ENCODE measurements at places on chromosomes 5 and 9.

DNA sequence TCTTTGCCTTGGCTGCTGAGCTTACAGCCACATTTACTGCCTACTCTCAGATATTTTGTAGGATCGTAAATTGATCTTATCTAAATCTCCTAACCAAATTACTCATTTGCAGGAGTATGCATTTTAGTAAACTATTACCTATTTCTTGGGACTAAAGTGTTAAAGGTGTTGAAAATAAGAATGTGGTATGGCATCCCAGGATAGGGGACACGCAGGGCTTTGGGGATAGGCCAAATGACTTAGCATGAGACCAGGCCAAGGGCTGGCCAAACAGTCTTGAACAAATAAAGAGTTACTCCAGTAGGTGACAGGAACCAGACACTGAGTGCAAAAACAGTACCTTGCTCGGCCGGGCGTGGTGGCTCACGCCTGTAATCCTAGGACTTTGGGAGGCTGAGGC, 25.1 kb downstream of the TBC1D2 start:
- no peak for DNase-seq

- no peak for DNase-seq
Observed at GRCh38 chr5:94423411-94423810, 195.0 kb downstream of the KIAA0825 start.

DNA sequence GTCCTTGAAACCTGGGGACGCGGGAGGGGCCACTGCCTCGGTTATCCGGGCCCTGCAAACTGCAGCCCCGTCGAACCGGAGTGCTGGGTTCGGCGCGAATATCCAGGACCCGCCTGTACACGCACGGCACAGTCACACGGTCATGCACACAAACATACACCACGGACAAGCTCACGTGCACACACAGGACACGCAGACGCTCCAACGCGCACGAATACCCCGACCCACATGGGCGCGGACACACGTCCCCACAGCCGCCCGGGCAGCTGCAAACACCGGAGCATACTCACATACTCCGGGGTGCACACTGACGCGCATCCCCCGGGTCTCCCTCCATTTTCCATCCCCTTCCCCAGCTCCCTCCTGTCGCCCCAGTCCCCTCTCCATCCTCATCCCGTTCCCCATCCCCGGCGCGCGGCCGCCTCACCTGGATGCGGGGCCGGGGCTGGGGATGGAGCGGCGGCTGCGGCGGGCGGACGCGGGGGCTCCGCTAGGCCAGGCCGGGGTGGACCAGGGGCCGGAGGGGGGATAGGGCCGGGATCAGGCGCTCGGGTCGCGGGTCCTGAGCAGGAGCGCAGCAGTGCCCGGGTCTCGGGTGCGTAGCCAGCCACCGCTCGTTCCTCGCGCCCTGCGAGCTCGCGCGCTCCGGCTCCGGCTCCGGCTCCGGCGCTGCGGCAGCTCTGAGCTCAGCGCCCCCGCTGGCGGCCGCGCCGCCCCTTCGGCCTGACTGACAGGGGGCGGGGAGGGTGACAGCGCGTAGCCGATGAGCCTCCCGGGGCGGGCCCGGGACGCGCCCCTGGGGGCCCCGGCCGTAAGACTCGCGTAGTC, at the start of the genes EIF4E1B and SNCB:
Gene EIF4E1B (plus strand): TSS at position 823 of the 828 bp plus-strand sequence. CDS start 12,113 bp downstream, outside the sequence.
Gene SNCB (minus strand): TSS at position 682 of the 828 bp plus-strand sequence. CDS start 880 bp downstream, outside the sequence.
- no peak for DNase-seq

DNA sequence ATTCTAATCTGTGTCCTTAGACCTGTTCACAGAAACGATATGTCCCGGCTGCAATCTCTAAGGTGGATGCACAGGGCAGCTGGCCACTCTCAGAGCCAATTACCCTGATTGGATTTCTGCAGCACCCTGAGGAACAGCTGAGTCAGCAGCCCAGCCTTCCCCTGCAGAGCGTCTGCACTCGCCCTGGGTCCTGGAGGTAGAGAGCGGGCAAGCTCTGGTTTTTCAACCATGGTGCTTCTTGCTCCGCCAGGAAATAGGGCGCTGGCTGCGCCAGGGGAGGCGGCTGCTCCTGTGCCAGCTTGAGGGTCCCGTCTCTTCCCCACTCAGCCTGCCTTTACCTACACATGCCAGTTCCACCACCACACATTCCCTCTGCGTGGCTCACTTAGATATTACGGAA, 19.2 kb downstream of the NDUFS6 start:
- no peak for DNase-seq

DNA sequence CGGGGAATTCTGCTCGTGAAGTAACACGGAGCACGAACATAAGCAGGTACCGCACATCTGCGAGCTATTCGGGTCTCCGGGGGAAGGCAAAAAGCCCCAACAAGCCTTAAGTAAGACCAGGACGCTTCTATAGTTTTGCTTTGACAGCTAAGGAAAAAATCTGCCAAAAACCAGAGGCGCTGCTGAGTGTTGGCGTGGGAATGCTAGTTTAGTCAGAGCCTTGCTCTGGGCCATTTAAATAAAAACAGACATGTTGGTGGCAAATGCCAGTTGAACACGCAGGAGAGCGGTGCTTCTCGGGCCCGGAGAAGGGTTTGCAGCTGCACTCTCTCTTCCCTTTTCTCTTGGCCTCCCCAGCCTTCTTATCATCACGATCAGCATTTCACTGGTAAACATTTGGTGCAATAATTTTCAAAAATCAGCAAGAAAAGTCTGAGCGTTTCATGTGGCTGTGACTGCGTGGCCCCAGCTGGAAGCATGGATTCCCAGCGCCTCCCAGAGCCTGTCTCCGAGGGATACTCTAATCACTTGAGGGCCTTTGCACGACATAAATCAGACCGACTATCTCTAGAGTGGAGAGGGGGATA, 6.4 kb upstream of the NOTCH1 start:
- DNase-seq: no peak

- no peak for DNase-seq
Observed at GRCh38 chr5:180311216-180311615, 19.3 kb upstream of the MAPK9 start.

DNA sequence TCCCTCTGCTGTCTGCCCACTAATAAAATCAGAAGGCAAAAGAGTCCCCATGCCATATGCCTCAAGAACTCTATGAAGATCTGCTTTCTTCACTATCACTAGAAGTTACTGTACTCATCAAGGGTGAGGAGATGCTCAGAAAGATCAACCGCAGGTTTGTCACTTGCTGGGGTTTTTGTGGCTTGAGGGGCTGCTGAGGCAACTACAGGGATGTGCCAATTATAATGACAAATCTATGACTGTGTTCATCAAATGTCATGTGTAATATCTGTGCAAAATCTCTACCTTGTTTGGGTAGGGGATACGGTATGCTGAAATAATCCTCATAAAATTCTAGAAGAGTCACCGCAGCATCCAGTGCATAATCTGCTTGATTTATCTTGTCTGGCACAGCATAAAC, 13.0 kb downstream of the ERAP1 start:
- DNase-seq: no peak
